ENCODE measurements at places on chromosomes 3 and 15. TPM values are rescaled to one million over a fixed set of nuclear protein-coding genes. Genes with fewer than 3 reads are reported as not detected.

DNA sequence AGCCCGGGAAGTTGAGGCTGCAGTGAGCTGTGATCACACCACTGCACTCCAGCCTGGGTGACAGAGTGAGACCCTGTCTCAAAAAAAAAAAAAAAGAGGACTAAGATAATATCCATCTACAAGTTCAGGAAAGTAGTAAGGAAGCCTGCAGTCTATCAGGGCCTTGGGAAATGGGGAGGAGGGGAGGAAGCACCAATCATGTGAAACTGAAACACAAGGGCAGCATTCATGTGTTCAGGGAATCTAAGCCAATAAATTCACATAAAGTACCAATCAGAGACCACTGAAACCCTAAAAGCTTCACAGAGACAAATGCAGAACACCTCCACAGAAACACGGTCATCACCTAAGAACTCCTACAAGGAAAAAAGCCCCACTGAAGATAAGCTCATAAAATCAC lies 22.9 kb upstream of the HHATL start:
- no peaks in the 10 kb centered on the region for H3K27me3 ChIP-seq
- H3K4me1 ChIP-seq, result peaks cover 9% of the 10 kb centered on the region
- no peak for DNase-seq
- no peak overlapping the region for H3K27ac ChIP-seq

DNA sequence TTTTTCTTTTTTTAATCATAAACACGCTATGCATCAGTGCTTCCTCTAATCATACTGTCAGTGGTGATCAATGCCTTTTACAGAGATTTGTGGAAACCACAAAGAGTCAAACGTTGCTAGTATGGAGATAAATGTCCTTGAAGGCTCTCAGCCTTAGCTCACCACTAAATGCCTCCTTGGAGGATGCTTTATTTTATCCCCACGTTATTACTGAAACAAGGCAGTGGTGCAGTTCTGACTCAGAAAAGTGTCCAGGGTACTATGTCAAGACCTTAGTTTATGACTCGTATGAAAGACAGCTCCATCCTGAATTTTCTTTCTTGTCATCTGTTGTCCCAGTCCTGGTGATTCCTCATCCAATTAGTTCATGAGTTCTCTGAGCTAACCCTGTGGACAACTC lies 1146.7 kb downstream of the IGSF11 start:
- no peaks in the 10 kb centered on the region for H3K4me1 ChIP-seq
- H3K27me3 ChIP-seq, result no peaks in the 10 kb centered on the region
- H3K36me3 ChIP-seq, result no peaks in the 10 kb centered on the region

DNA sequence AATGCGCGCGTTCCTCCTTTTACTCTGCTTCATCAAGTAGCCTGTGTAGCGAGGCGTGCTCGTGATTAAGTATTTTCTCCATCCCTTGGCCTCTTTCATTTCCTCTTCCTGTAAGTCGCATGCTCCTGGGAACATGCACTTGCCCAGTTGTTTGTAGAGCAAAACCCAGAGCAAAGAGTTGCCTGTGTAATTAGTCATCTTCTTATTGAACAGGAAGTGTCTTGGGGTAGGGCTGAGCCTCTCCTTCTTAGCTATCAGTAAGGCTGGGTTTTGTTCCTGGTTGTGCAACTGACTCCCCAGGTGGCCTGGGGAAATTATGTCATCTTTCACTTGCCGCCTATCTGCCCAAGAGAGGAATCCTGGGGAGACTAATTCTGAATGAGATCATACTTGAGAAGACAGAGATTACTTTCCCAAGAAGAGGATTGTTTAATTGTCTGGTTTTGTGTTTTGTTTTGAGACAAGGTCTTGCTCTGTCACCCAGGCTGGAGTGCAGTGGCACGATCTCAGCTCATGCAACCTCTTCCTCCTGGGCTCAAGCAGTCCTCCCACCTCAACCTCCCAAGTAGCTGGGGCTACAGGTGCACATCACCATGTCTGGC lies 14.9 kb downstream of the LIPH start:
- peaks cover 11% of the 10 kb centered on the region for H3K4me1 ChIP-seq
- H3K36me3 ChIP-seq, result no peaks in the 10 kb centered on the region
- peak; percentile 10 for DNase-seq
- no peak overlapping the region for H3K4me3 ChIP-seq
- H3K27ac ChIP-seq, result no peak overlapping the region

- 0 out of 2 replicates have a peak, but pooled peaks cover 16% of the 10 kb centered on the region for H3K4me1 ChIP-seq
- H3K36me3 ChIP-seq, result no peaks in the 10 kb centered on the region
- H3K4me3 ChIP-seq, result no peak overlapping the region
- H3K27ac ChIP-seq, result no peak overlapping the region
Measured at GRCh38 chr15:40479024-40479423, 8.2 kb downstream of the CHST14 start.

GRCh38 chr15:67296188-67296587 lies 41.6 kb downstream of the IQCH start:
- H3K27me3 ChIP-seq, result no peaks in the 10 kb centered on the region
- H3K36me3 ChIP-seq, result no peaks in the 10 kb centered on the region
- peak; percentile 21 for DNase-seq
- H3K27ac ChIP-seq, result no peak overlapping the region

GRCh38 chr15:75156326-75157215 lies 45.1 kb upstream of the C15orf39 start:
- no peak overlapping the region for H3K4me3 ChIP-seq
- peaks cover 77% of the 10 kb centered on the region for H3K4me1 ChIP-seq
- no peaks in the 10 kb centered on the region for H3K36me3 ChIP-seq
- no peaks in the 10 kb centered on the region for H3K27me3 ChIP-seq
- no peak for DNase-seq

DNA sequence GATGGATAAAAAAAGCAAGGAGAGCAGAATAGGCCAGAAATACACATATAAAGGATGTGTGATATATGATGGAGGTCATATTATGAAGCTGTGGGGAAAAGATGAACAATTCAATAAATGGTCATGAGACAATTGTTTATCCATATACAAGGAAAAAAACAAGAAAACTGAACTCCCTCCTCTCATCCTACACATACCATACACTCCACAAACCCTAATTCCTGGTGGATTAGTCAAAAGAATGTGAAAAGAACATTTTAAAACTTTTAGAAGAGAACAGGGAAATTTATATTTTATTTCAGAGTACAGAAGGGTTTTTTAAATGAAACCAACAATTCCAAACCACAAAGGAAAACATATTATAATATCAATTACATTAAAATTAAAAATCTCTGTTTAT lies 34.5 kb upstream of the NR2E3 start:
- H3K36me3 ChIP-seq, result no peaks in the 10 kb centered on the region
- no peak overlapping the region for H3K27ac ChIP-seq
- 0 out of 2 replicates have a peak, but pooled peaks cover 1% of the 10 kb centered on the region for H3K27me3 ChIP-seq
- H3K4me1 ChIP-seq, result no peaks in the 10 kb centered on the region
- H3K4me3 ChIP-seq, result no peak overlapping the region

The SLC24A5 gene
- not detected for polyA plus RNA-seq

The GNAT1 gene
- not detected for polyA plus RNA-seq
